ENCODE measurements at places on chromosomes 5 and 9.

DNA sequence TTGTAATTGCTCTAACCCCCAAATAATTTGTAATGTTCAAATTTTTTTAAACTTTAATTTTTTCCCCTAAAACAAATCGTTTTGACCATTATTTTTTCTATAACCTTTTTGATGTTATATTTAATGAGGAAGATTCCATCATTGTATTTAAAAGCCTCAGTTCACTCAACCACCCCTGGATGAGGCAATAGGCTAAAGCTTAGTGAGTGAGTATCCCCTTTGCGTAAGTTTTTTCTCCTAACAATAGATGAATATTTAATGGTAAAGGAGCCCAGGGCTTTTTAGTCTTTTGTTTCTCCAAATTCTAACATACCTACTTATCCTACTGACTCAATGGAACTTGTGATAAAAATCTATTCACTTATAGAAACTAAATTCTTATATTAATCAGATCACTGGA lies 38.1 kb downstream of the ALDH1A1 start:
- no peak for DNase-seq

DNA sequence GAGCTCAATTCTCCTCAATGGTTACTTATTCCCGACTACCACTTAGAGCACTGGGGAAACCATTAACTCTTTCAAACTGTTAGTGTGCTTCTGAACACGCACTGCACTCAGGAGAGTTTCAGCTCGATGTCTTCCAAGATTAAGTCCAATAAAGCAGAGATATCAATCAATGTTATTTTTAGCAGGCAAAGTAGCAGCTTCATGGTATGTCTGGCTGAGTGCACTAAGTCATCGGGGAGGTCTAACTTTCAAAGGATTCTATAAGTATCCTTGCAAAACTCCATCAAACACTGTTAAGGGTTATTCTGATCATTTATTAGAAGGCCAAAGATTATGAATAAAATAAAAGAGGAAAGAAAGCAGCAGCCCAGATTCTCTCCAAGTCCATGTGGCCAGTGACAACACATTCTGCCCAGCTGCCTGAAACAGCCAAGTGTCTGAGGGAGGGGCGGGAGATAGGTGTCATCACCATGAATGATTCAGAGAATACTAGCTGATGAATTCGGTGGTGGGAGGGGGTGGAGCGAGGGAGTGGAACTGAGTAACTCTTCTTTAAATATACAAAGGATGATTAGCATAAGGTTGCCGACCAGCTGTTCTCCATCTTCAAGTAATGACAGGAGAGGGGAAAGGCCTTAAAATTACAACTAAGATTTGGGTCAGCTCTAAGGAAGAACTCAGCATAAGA lies 21.3 kb downstream of the NREP start:
- no peak for DNase-seq

GRCh38 chr5:87099291-87099839 lies 168.3 kb upstream of the RASA1 start:
- DNase-seq = no peak

DNA sequence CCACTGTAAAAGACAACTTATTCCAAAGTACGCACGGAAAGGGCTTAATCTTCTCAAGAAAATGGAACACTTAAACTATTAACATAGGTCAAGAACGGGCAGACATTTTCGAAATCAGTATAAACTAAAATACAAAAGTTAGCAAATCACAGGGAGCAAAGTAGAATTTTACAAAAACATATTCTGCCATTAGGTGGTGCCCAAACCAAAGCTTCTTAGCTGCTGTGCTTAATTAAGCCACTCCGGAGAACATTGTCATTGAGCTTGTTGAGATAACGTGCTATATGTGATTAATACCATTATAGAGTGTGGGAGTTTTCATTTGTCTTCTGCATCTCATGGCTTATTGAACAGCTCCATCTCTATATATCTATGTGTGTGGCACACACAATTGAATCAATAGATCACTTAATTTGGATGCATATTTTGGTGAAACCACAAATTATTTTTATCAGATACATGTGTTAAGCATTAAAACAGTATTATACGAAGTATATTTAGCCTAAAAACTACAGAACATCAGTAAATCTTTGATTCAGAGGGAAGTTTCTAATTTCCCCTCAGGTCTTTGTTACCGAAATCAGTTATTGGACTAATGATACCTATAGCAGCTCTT lies 23.4 kb downstream of the UBLCP1 start:
- DNase-seq = no peak

GRCh38 chr9:35619800-35620158 lies 1.6 kb upstream of the CD72 start:
- DNase-seq = no peak

DNA sequence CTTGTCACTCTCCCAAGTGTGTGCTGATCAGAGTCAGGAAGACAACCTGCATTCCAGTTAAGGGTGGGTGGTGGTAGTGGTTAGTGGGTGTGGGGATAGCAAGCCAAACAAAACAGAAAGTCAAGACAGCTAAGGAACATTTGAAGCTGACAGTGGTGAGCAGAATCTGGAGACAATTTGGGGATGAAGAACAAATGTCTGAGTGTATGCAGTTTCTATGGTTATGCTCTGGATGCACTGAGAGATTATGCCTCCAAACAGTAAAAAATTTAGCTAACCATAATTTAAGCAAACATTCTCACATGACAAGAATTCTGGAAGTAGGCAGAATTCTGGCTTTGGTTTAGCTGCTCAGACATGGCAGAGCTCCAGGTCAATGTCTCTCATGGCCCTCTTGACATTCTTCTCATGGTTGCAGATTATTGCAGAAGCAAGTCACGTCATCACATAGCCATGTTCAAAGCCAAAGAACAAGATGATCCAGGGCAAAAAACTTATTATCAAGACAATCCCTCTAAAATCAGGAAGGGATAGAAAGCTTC lies 148.7 kb downstream of the LURAP1L start:
- DNase-seq = no peak

GRCh38 chr9:27117489-27118135 lies 8.6 kb downstream of the TEK start:
- DNase-seq = no peak

DNA sequence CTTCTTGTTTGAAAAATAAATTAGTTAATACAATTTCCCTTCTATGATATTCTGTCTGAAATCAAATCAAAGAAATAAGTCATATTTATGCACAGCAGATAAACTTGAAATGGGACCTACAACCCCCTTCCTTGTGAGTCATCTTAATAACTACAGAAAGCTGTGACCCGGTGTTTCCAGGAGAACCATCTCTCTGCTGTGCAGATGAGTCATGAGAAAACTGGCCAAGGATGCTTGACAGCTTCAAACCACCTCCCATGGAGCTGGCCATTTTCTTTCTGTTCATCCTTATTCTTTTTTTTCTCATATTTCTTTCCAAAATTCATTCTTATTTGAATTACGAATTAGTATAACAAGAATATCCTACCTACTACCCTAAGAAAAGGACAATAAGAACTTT lies 43.4 kb upstream of the NR4A3 start:
- no peak for DNase-seq

DNA sequence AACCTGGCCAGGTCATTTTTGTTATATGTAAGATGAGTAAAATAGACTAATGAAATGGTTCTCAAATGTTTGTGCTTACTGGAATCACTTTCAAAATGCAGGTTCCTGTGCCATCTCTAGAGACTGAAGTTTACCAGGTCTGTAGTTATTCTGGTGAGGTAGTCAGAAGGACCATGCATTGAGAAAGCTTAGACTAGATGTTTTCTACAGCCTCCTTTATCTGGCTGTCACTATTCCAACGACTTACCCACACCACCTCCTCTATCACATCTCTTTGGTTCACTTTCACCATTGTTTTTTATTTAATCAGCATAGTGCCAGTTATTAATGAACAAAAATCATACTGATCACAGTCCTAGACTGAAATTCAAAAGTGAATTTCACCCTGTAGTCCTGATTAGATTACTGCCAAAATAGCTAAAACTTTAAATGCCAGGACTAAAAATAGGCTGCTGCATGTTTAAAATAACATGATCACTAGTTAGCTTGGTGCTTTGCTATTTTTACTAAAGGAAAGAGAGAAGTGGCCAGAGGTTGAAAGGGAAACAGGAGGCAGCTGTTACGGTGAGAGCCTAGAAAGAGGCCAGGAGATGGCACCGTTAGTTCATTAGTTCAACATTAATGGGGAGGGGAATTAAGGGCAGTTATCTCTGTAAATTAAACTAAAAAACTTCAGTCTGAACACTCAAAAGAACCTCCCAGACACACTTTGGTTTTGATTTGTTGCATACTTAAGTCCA lies 13.9 kb upstream of the FNIP1 start:
- DNase-seq = no peak

- DNase-seq = no peak
These were observed 71.4 kb upstream of the CDK20 start for GRCh38 chr9:88045686-88046085.

DNA sequence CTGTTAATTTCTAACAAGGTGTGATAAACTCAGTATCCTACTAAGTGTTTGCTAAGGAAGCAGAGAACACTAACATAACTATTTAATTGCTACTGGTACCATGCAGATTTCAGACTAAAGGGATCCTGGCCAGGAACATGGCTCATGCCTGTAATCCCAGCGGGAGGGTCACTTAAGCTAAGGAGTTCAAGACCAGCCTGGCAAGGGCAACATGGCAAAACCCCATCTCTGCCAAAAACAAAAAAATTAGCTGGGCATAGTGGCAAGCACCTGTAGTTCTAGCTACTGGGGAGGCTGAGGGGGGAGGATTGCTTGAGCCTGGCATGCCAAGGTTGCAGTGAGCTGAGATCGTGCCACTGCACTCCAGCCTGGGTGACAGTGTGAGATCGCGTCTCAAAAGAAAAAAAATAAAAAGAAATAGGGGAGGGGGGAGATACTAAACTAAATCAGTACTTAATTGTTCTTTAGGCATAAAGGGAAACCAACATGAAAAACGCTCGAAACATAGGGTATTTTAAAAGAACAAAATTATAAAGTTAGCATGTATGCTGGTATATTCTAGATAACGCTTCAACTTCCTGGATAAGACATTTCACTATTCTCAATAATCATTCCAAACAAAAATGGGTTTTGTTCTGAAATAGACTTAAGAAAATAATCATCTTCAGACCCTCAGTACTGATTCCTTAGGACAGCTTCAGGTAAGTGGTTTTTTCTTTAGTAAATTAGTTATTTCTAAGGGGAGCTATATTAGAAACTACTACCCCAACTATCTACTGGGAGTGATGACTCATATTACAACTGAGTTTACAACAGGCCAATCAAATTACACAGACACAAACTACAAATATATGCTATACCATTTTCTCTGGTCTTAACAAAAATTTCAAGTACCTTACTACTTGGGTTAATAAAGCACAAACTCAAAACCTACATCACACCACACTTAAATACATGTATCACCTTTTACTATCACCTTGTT lies 3.5 kb downstream of the PANK3 start:
- DNase-seq = no peak

DNA sequence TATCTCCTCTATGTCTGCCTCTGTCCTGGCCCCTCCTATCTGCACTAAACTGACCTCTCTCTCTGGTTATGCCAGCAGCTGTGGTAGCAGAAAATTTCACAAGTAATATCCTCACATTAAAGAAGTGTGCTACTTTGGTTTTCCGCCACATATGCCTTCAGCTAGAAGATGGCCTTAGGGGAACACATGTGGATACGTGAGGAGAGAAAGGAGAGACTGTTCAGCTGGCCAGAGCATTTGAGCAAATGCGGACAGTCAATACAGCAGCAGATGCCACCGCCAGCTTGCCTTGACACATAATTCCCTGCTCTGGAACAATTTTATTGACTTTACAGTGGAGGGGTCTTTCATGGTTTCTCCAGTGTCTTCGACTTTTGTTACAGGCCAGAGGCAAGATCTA lies 434.6 kb downstream of the TAF11L14 start:
- no peak for DNase-seq

DNA sequence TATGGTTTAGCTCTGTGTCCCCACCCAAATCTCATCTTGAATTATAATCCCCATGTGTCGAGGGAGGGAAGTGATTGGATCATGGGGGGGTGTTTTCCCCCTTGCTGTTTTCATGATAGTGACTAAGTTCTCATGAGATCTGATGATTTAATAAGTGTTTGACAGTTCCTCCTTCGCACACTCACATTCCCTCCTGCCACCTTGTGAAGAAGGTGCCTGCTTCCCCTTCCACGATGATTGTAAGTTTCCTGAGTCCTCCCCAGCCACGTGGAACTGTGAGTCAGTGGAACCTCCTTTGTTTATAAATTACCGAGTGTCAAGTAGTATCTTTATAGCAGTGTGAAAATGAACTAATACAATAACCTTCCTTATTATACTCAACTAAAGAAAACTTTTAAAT lies 24.3 kb upstream of the TEX10 start:
- no peak for DNase-seq

GRCh38 chr5:147565524-147565923 lies 55.7 kb upstream of the DPYSL3 start:
- DNase-seq = no peak

- DNase-seq = no peak
These were observed 80.8 kb upstream of the IER5L start for GRCh38 chr9:129258823-129259301.

- DNase-seq = no peak
These were observed 86.5 kb upstream of the NR5A1 start for GRCh38 chr9:124593651-124594058.

GRCh38 chr5:126364206-126364902 lies 58.9 kb upstream of the GRAMD2B start:
- DNase-seq = no peak

DNA sequence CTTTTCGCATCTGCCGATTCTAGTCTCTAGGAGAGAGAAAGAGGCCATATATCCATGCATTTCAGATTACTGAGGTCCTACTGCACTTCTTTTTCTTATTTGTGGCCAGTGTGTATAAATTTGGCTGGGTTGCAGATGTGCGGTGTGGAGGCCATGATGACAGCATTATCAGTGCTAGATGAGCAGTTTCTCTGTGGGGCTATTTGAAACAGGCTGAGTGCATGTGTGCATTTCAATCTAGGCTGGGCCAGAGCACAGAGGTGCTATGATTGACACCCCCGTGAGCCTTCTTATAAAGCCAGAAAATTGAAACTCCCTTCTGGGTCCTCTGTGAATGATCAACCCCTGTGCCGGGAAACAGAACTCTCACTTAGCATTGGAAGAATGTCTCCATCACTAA lies 70.0 kb downstream of the TMEM252 start:
- no peak for DNase-seq

DNA sequence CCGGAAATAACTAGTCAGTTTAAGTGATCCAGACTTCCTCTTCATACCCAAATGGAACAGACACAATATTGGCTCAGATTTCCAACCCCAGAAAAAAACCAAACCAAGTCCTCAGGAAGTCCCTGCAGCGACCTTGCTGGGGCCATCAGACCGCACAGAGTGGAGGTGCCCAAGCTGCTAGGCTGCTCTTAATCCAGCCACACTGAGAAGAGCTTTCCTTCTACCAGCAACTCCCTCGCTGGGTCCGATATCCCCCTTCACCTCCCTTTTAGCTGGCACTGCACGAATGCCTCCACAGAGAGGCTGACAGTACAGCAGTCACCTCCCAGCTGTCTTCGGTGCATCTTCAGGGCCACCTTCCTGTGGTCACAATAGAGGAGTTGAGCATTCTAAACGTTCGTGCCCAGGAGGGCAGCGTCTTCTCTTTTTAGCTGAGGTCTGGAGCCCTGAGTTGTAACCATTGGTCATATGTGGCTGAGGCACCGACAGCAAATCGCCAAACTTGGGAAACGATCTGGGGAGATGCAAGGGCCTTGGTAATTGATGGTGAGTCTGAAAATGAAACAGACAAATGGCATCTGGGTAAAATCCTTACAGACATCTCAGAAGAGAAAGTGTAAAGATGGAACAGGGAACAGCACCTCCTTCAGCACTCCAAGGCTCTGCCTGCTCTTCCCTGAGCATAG lies 5.7 kb downstream of the NAIF1 start:
- no peak for DNase-seq

GRCh38 chr9:36031774-36032555 lies 4.7 kb upstream of the RECK start:
- no peak for DNase-seq

- no peak for DNase-seq
These were observed 109.8 kb upstream of the IFNK start for GRCh38 chr9:27414220-27414761.

Data from activated naive CD8-positive, alpha-beta T cell treated with anti-CD3 and anti-CD28 coated beads, Interleukin-2, amount 50 U/mL, for 16 hours (primary cell).